ENCODE measurements at places on chromosomes 5 and 9.

GRCh38 chr9:4327504-4328191 lies 27.8 kb upstream of the GLIS3 start:
- no peak for DNase-seq

DNA sequence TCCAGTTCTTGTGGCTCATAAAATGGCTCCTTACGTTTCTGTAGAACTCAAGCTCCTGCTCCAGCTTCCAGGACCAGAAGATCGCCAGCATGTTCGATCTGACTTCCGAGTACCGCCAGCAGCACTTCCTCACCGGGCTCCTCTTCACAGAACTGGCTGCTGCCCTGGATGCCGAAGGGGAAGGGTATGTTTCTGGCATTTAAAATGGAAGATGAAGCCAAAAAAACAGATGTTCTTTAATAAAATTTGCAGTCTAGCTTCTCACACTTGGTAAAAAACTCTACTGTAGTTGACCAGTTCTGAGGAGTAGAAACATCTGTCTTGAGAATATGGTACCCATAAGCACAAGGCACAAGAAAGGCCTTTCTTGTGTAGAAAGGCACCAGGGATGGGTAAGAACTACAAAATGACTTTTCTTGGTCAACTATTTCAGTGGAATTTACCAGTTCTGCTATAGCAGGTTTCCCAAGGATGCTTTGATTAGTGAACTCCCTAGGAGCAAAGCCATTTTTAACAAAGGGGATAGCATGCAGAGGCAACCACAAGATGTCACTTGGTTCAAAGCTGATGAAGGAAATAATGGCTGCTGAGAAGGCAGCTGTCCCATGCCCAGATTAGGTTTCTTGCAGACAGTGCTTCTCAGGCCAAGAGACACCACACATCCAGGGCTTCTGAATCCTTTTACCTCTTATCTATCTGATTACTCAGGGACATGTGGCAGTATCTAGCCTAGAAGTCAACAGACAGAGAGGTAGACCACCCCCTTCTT lies 192.4 kb downstream of the DOCK8 start:
- no peak for DNase-seq

GRCh38 chr5:82106756-82107155 lies 134.9 kb downstream of the ATG10 start:
- peak; percentile 15 for DNase-seq

DNA sequence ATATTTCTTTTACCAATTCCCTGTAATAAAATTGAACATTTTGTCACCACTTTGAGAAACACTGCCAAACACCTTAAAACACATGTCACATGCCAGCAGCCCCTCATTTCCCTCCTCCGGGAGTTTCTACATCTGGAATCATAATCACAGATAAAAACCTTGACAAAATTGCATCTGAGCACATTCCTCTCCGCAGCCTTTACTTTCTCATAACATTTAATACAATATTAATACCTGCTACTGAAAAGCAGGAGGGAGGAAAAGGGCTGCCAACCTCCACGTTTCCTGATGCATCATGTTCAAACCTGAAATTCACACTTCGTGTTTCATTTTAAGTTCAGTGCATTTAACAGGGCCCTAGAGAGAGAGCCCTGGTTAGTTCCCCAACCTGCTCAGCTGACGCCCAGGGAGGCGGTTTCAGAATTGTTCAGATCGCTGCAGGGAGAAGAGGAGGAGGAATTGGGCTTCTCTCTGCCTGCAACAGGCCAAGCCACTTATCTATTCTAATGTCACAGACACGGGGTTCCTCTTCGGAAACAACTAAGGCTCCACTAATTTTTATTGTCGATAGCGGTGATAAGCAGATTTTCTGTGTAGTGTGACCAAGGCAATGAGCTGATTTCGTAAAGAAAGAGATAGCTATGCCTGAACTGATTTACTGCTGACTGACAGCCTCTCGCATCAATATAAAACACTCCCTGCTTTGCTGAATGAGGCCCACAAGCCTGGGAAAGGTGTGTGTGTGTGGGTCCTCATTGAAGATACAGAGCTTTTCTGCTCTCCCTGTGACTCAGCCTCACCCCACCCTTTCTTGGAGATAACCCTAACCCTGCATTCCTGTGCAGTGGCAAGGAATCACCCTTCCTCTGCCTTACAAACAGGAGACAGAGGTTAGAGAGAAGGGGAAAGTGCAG lies 4.9 kb upstream of the LHX2 start:
- DNase-seq = peak; percentile 74

GRCh38 chr5:23385036-23385435 lies 122.4 kb upstream of the PRDM9 start:
- no peak for DNase-seq

DNA sequence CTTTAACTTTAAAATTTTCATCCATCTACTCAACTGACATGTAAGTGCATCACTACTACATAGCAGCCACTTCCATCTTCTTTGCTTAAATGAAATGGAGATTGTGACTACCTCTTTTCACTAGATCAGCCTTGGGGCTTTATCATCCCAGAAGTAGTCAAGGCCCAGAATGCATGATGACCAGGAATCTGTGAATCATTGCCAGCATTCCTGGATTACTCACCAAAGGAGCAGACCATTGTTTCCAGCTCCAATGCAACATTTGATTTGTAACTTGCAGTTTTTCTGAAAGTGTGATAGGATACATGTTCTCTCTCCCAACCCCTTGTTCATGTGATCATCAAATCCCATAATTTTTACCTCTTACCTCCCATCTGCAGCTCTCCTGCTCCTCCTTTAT lies 65.1 kb downstream of the PLPPR1 start:
- no peak for DNase-seq

All from MV-4-11 (cell line).